Endothelial cell (in vitro differentiated cells): ENCODE measurements at places on chromosomes 1 and 21.
A peak's percentile ranks its signal among the peaks of the same experiment; 100 is the strongest.

- no peak for DNase-seq
Measured at GRCh38 chr21:38439426-38439825, 58.9 kb downstream of the ERG start.

- no peak for DNase-seq
Measured at GRCh38 chr1:201222125-201222524, 31.5 kb downstream of the IGFN1 start.

GRCh38 chr1:109509176-109510134 is at the start of gene AMIGO1:
AMIGO1 (minus strand) TSS chr1:109509727; CDS start chr1:109508912, 815 bp downstream.
- peak; percentile 62 for DNase-seq

GRCh38 chr1:203675596-203676347 is 49.1 kb downstream of the ATP2B4 start:
- DNase-seq = no peak

GRCh38 chr1:30413111-30413440 is 310.3 kb downstream of the MATN1 start:
- DNase-seq = no peak

DNA sequence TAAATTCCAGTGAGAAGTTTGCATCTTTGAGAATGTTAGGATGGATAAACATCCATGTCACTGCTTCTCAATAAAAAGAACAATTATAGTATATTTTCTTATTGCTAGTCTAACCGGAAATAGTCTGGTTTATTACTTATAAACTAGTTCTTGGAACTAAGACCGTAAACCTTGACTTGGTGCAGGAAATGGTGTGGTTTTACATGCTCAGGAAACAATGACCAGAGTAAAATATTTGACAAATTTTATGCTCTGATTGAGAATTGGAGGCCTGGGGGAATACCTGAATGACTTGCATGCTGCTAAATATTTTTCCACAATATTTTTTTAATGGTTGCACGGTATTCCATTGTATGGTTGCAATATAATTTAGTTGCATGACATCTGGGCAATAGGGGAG is 76.3 kb downstream of the XCL2 start:
- DNase-seq = no peak

DNA sequence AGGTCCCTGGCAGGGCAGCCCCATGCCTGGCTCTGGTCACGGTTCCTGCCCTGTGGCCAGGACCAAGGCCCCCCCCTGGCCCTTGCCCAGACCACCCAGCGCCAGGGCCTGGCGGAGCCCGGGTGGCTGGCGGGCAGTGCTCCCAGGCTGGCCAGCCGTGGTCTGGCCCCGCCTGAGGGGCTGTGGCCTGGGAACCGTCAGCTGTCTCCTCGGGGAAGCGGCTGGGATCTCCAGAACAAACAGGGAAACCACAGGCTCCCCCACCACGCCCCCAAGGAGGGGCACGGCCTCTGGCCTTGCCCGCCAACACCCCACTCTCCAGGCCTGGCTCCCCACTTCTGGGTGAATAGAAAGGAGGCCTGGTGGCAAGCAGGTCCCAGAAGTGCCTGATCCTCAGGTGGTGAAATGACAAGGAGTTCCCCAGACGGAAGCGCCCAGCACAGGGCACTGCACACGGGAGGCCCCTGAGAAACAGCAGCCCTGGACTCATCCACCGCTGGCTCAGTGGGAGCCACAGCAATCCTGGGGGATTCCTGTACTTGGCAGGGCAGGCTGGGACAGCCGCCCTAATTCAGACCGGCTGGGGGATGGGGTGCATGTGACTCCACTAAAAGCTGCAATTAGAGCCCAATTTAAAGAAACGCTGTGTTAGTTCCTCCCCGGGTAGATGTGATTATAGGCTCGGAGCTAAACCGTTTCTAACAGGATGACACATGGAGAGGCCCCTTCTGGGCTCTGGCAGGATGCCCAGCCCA is 78.9 kb downstream of the RAP1GAP start:
- DNase-seq = no peak

DNA sequence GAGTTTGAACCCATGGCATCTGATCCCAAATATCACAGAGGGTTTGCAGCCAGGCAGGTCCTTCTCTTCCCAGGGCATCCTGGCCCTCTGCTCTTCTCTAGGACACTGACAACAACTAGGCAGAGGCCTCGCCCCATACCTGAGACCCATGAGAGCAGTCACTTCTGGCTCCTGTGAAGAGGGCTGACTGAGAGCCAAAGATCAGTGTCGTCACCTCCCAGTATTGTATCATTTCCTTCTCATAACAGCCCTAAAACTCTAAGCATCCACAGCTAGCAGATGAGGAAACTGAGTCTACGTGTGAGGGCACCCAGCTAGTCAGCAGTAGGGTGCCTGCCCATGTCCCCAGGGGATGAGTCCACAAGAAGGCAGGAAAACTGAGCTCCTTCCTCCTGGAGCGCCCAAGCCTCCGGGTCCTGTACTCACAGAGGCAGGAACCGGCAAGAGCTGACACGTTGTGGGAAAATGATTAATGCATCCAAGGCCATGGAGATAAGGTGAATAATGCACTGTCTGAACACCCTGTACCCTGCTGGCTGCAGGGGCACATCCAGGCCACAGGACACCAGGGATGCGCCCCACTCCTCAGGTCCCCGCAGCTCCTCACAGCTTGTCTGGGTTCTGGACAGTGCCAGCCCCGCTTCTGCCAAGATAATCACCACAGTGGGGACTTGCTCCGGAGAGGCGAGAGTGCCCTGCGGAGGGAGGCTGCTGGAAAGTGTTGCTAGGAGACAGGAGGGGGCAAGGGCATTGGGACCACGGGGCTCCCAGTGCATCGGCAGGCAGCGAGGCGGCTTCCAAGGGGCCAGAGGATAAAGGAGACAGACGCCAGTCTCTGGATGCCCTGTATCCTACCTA is 340.0 kb downstream of the NPHP4 start:
- no peak for DNase-seq

DNA sequence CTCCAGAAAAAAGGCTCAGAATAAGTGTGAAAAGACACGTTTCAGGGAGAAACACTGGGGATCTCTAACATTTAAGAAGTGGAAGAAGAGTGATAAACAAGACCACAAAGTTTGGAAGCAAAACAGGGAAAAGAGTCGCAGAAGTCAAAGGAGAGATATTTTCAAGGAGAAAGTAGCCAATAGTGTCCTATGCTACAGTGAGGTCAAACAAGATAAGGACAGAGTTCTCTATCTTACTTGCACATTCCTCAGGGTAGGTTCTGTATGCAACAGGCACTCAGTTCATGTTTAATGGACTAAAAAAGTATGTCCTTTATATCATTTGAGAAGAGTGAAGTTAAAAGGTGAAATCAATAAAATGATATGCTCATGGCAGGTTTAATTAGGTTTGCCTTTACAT is 13.8 kb upstream of the EDEM3 start:
- no peak for DNase-seq

- DNase-seq = peak; percentile 93
Measured at GRCh38 chr1:181189691-181190363, 101.3 kb downstream of the IER5 start.

GRCh38 chr21:36203603-36203889 is 46.9 kb downstream of the DOP1B start:
- DNase-seq = no peak

- no peak for DNase-seq
Measured at GRCh38 chr1:185337246-185337645, 20.2 kb upstream of the IVNS1ABP start.

GRCh38 chr1:147509786-147510395 is 31.4 kb upstream of the BCL9 start:
- DNase-seq = no peak

- DNase-seq = no peak
Measured at GRCh38 chr1:221714227-221715152, 27.4 kb downstream of the DUSP10 start.

DNA sequence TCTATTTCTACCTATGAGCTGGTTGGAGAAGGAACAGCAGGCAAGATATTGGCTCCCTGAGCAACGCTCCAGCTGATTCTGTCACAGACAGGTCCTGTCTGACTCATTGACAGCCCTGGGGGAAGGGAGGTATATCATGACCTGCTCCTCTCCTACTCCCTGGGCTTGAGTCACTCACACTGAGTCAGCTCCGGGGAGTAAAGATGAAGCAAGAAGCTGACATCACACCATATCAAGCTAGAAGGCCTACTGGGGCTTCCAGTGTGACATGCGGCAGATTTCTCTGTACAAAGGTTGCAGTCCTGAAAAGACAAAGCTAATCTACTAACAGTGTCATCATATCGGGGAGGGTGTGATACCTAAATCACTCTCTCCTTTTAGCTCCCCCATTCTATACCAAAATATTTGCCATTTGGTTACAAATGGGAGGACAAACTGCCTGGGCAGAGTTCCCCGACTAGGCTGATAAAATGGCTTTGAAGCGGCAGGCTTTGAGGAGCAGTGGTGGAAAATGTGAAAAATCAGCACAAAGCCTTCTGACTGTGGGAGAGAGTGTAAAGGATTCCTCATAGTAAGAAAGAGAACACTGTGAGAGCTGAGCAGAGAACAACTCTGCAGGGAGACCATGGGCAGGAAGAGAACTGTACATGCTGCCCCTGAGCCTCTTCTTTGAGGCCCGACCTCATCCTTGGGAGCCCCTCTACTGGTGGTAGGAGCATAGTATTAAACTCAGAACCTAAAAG is 15.5 kb downstream of the PI4KB start:
- DNase-seq = no peak

DNA sequence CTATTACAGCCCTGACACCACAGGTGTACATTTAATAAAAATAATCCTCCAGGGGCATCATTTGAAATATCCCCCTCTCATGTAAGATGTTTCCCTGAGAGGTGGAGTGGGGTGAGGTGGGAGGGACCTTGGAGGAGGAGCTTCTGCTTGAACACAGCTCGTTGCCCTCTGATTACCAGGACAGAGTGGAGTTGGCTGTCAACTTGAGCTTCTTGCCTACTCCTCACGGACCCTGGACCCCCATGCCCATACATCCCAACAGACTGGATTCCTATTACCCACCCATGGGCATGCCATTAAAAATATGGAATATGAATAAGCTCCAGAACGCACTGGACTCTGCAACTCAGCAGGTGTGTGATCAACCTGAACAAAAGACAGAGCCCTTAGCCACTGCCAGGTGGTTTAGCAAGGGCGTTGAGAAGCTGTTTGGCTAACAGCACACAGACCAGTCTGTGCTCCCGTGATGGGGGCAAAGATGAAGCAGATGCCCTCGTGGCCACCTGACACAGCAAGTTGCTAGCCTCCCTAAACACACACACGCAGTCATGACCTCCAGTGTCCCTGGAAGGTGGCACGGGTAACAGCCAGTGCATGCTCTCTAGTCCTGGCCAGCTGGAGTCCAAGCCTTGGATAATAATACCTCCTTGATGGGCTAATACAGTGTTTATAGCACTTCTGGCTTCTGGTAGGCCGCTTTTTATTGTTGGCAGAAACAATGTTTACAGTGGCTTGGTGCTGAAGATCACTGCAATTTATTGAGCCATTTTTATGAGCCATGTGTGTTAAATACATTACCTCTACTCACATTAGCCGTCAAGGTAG is 155.0 kb downstream of the TOMM20 start:
- no peak for DNase-seq

GRCh38 chr1:155126556-155127104 is 1.0 kb upstream of the EFNA1 start:
- peak; percentile 47 for DNase-seq

DNA sequence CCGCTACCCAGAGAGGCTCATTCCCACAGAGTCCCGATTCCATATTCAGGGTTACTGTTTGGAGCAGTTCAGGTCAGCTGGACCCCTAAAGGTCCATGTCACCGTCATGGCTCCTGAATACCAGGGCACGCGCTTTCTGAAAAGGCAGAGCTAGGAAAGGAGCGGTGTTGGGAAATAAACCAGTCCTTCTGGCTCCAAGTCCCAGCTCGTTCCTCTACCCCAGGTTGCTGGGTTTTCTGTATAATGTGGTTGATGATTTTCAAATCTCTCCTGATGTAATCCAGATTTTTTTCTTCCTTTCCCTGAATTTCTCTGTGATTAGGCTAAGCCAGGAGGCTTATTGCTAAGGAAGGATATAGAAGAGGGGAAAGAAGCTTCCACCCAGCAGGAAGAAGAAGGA is 14.0 kb upstream of the PKP1 start:
- DNase-seq = no peak

DNA sequence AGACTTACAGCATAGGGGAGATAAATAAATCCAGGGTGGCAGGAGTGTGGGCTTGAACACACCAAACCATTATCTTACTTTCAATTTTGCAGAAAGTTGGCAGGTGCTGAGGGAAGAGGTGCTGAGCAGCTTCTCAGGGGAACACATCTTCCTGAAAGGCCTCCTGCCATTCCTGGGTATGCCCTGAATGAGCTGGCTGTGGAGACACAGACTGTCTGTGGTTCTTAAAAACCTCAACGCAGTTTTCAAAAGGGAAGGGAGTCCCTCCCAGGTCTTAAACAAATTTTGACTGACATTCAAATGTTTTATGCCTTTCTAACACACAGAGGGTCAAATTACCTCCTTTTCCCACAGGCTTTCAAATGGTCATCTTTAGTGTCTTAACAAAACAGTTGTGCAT is 166.9 kb downstream of the TNFSF18 start:
- DNase-seq = no peak

- no peak for DNase-seq
Measured at GRCh38 chr1:230031131-230031530, 35.9 kb upstream of the GALNT2 start.

DNA sequence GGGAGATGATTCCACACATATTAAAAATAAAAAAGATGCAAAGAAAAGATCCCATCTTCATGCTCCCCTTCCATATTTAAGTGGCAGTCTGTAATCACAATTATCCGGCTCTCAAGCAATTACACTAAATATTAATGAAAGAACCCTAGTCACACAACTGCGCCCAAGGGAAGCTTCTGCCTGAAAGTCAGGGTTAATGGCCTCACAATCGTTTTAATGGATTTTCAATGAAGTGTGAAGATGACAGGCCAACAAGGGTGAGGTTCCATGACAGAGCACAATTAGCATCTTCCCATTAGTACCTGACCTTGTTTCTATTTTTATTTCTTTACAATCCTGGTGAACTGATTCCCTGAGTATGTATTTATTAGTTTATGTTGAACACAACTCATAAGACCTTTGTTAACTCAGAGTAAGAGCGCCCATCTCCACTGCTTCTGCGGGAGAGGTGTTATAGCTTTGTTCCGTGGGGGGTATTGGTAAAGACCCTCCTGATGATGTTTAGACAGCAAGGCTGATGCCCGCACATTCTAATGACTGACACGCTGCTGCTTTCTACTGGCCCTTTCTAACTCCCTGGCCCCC is 80.9 kb downstream of the IER5 start:
- no peak for DNase-seq

GRCh38 chr1:208604295-208604694 is 360.1 kb upstream of the PLXNA2 start:
- no peak for DNase-seq

- no peak for DNase-seq
Measured at GRCh38 chr1:3735688-3736087, 16.6 kb upstream of the CCDC27 start.

DNA sequence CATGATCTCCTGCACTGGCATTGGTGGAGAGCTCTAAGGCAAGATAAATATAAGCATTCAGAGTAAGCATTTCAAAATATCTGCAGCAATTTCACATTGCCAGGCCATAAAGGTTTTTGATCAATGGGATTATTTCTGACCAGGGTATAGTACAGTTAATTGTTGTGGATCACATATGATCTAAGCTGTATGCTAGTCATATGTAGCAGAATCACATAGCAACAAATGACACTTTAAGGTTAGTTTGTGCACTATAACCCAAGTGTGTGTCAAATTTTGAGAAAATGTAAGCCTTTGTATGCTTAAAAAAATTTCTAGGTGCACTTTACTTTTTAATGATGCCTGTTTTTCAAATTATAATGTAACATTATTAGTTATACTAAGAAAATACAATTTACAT is 386.0 kb upstream of the ADAMTS5 start:
- no peak for DNase-seq

GRCh38 chr1:35857830-35858229 is 25.2 kb upstream of the AGO1 start:
- DNase-seq = no peak

- peak; percentile 64 for DNase-seq
Measured at GRCh38 chr1:9249534-9250410, 15.2 kb downstream of the H6PD start.
